A172 (cell line): ENCODE measurements at places on chromosomes 2 and 18. TPM values are rescaled to one million over a fixed set of nuclear protein-coding genes. Genes with fewer than 3 reads are reported as not detected.

The TUBA3E gene
- total RNA-seq: not detected in 2 replicates

The CEP192 gene
- total RNA-seq: 30.1 and 30.5 TPM in 2 replicates

The CFAP65 gene
- 0.26 and 0.55 TPM in 2 replicates for total RNA-seq

The IL1A gene
- total RNA-seq: 0.05 TPM in 1 of 2 replicates, not detected in the other

The RBM44 gene
- total RNA-seq: 0.45 TPM in 1 of 2 replicates, not detected in the other

The ALK gene
- 0.07 and 0.26 TPM in 2 replicates for total RNA-seq

The CMPK2 gene
- 11.4 and 12.7 TPM in 2 replicates for total RNA-seq

The TUBA4B gene
- not detected in 2 replicates for total RNA-seq

The NAT8 gene
- not detected in 2 replicates for total RNA-seq

The TRIM43 gene
- total RNA-seq: not detected in 2 replicates

The STK39 gene
- 35.3 and 37.5 TPM in 2 replicates for total RNA-seq

The C2orf81 gene
- 2.3 and 3.5 TPM in 2 replicates for total RNA-seq

The IMMT gene
- total RNA-seq: 83.8 and 92.7 TPM in 2 replicates

The NBAS gene
- 39.0 and 40.2 TPM in 2 replicates for total RNA-seq

The STPG4 gene
- 0.62 and 4.4 TPM in 2 replicates for total RNA-seq

The SLC5A7 gene
- not detected in 2 replicates for total RNA-seq

The COLEC12 gene
- total RNA-seq: 0.02 TPM in 1 of 2 replicates, not detected in the other

The IL1R1 gene
- total RNA-seq: 1.7 and 2.6 TPM in 2 replicates

The LYPD6B gene
- 0.38 TPM in 1 of 2 replicates, not detected in the other for total RNA-seq

The PPP4R3B gene
- total RNA-seq: 58.3 and 58.6 TPM in 2 replicates

The SAG gene
- not detected in 2 replicates for total RNA-seq

The PLEKHM3 gene
- 3.5 and 4.9 TPM in 2 replicates for total RNA-seq

The PLB1 gene
- total RNA-seq: 0.65 and 1.0 TPM in 2 replicates

The CCDC195 gene
- not detected in 2 replicates for total RNA-seq

The DSG4 gene
- not detected in 2 replicates for total RNA-seq
